ENCODE measurements at places on chromosomes 6 and 20.

DNA sequence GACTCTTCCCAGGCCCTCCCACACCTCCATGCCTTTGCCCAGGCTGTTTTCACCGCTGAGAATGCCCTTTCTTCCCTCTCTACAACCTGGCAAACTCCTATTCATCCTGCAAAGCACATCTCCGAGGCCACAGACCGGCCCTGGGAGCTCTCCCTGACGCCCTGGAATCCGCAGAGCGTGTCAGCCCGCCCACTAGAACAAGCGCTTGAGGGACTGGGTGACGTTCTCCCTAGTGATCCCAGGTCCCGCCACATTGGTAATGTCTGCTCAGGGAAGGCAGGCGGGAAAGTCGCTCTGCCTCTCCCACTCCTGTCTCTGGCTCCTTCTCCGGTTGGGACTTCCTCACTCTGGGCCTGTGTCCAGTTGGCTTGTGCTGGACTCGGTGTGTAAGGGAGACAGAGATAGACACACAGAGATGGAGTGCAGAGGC is 61.6 kb downstream of the SRC start:
- no peak for DNase-seq

DNA sequence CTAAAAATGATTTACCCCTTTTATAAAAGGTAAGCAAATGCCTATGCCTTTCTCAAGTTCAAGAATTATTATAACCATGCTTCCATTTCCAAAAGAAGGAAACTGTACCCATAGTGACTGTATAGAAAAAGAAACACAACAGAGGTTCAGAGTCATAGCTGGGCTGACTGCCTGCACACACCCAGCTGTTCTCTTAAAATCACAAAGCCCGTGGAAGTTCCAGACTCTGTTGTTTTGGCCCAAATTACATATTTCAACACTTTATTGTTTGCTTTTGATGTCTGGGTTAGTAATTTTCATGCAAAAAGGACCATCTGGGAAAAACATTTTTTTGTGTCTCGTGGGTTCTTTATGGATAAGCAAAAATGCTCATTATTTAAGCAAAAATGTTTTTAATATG is 99.2 kb downstream of the LCA5 start:
- no peak for DNase-seq

- no peak for DNase-seq
Observed at GRCh38 chr6:11921751-11922150, 90.4 kb upstream of the HIVEP1 start.

DNA sequence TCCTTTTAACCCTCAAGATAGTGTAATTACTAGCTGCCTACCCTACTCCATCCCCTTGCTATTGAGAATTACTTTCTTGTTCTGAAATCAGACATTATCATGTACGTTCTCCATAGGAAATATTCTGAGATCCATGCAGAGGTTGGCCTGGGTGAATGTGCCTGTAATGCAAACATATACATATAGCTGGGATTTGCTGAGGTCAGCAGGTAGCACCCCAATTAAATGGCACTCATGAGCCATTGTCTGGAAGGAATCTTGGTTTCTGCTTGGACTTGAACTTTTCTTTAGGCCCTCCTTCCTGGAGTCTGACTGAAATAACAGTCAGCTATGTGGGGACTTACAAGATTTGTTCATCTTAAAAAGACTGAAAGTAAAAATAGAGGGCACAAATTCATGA is 3.7 kb downstream of the HLA-DQB2 start:
- DNase-seq: no peak

- no peak for DNase-seq
Observed at GRCh38 chr6:111588366-111588765, 17.3 kb downstream of the TRAF3IP2 start.

DNA sequence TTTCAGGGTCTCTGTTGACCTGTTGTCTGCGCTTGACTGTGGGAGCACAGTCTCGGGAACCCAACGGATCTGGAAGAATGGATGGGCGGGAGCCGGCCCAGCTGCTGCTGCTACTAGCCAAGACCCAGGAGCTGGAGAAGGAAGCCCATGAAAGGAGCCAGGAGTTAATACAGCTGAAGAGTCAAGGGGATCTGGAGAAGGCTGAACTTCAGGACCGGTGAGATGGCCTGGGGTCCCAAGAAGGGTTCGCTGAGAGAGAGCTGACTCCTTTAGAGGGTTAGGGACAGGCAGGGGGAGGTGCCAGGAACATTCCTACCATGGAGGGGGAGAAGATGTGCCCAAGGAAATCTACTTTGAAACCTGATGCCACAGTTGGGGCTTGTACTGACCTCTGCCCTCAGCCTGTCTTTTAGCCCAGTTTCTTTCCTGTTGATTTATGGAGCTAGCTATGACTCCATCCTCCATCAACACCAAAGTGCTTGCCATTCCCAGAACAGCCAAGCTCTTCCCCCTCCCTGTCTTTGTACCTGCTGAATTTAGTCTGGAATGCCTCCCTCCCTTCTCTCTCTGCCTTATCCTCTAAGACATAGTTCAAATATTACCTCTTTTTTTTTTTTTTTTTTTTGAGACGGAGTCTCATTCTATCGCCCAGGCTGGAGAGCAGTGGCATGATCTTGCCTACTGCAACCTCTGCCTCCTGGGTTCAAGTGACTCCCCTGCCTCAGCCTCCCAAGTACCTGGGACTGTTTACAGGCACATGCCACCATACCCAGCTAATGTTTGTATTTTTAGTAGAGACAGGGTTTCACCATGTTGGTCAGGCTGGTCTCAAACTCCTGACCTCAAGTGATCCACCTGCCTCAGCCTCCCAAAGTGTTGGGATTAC is 12.2 kb downstream of the CEP250 start:
- no peak for DNase-seq

DNA sequence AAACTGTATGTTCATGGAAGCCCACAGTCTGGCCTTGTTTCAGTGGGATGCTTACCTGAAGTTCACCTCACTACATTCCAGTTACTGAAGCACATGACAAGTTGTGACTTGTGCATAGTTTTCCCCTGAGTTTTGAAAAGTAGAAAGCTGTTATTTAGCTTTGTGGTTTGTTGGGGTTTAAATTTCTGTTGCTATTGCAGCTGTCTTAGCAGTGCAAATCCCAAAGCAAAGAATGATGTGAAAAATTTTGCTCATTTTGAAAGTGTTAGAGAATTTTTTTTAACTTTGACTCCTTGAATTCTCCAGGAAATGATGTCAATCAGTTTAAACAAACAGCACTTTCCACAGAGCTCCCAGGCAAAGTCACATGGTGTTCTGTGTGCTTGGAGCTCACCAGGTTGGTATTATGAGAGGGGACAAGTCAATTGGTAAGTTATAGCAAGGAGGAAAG is 268.4 kb downstream of the ADGRG6 start:
- DNase-seq: no peak

- no peak for DNase-seq
Observed at GRCh38 chr20:13671916-13672378, 33.2 kb upstream of the TASP1 start.

DNA sequence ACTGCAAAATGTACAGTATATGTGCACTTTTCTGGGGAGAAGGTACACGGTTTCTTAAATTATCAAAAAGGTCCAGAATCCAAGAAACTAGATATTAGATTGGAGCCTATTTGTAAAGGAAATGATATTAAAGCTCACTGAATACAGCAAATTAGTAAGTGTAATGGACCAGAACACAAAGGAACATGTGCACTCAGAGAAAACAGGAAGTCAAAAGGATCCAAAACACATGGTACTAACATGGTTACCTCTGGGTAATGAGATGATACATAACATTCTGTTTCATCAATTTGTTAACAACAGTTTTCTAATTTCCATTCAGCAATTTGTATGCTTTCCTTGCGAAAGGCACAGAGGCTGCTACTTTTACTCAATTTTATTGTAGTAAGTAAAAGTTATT is 18.7 kb downstream of the ZNF322 start:
- no peak for DNase-seq

- no peak for DNase-seq
Observed at GRCh38 chr6:29294499-29294914, 7.0 kb upstream of the OR14J1 start.

DNA sequence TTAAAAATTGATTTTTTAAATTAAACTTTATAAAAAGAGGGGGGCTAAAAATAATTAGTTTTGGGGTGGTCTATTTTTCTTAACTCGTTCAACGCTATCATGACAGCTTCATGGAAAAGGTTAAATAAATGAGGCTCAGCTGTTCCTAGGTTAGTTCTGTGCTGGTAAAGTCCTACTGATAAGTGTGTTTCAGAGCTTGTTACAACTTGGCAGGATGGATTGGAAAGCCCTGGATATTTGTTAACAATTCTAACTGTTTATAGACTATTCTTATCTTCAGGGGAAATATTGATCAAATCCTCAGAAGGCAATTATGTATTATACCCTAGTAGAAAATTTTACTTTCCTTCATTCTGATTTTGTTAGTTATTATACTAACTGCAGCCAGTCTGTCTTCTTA is 50.4 kb downstream of the IL22RA2 start:
- DNase-seq: no peak

- no peak for DNase-seq
Observed at GRCh38 chr20:31494131-31494530, 19.0 kb downstream of the REM1 start.

GRCh38 chr6:157648561-157648960 is 174.5 kb upstream of the SNX9 start:
- DNase-seq: no peak

DNA sequence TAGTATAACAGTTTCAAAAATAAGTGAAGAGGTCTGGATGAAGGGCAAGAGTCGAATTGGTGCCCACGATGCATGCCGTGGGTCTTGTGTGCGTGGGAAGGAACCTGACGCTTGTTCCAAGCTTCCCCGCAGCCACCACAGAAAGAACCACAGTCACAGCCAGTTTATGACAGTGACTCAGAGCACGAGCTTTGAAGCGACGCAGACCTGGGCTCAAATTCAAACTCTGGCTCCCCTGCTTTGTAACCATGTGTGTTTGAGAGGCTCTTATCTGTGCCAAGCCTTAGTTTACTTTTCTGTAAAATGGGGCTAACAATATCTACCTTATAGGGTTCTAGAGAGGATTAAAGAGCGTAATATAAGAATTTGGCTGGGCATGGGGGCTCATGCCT is 65.5 kb downstream of the SYNJ2 start:
- peak; percentile 38 for DNase-seq

DNA sequence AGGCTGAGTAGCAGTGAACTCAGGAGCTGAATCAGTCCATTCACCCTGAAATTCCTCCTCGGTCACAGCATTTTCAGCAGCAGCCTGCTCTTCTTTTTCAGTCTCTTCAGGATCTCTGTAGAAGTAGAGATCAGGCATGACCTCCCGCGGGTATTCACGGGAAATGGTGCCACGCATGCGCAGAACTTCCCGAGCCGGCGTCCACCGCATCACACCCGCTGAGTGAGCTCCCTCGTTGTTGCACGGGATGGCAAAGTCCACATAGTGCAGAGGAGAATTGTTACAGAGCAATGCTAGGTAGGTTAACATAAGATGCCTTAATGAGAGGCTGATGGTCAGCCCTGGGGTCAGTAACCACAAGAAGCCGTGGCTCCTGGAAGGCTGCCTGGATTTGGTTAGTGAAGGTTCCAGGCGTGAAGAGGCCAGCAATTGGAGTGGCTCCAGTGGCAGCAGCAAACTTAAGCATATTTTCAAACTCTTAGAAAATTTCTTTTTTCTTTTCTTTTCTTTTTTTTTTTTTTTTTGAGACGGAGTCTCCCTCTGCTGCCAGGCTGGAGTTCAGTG is 113.5 kb upstream of the HDAC2 start:
- no peak for DNase-seq

GRCh38 chr6:56713254-56713672 is 70.6 kb upstream of the DST start:
- no peak for DNase-seq

DNA sequence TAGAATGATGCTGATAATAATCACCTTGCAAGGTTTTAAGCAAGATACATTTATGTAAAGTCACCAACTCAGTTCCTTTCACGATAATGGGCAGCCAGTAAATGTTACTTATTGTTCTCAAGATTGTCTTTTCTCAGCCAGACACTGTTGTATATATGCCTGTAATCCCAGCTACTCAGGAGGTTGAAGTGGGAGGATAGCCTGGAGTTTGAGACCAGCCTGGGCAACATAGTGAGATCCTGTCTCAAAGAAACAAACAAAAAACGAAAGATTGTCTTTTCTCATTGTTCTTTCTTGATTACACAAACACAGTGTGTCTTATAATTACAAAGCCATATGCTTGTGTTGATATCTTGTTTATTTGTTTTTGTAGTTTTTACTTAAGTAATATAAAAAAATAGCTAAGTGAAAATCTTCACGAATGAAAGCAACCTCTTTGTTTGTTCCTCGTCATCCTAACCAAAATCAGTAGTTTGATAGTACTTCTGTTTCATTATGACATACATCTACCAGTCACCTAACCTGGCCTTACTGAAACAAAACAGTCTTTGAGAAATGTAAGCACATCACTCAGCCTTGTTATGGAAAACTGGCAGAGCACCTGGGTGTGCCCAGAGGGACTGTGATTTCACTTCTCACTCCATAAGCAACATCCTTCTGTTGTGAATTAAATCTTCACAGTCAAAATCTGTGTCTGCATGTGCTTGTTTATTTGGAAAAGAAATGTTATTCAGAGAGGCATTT is 436.2 kb upstream of the SOX4 start:
- DNase-seq: no peak

GRCh38 chr6:48048451-48049146 is 62.4 kb downstream of the PTCHD4 start:
- no peak for DNase-seq

- DNase-seq: no peak
Observed at GRCh38 chr6:137305691-137306090, 86.5 kb upstream of the IFNGR1 start.

- no peak for DNase-seq
Observed at GRCh38 chr20:4154958-4155411, 139.6 kb upstream of the RNF24 start.

DNA sequence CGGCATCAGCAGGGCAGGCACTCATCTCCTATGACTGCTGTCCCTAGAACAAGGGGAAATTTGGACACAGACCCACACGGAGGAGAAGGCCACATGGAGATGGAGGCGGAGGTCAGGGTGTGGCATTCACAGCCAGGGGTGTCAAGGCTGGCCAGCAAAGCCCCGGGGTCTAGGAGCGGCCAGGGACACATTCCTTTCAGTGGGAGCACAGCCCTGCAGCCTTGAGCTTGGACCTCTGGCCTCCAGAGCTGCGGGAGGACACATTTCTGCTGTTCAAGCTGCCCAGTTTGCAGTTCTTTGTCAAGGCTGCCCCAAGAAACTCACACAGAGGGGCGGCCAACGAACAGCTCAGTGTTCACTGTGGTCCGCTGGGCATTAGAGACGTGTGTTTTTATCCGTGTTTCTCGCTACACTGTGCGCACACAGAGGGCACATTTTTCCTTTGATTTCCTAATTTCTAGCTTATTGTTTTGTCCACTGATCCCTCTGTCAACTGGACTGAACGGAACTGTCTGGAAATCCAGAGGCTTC is 93.4 kb upstream of the MPC1 start:
- DNase-seq: no peak

DNA sequence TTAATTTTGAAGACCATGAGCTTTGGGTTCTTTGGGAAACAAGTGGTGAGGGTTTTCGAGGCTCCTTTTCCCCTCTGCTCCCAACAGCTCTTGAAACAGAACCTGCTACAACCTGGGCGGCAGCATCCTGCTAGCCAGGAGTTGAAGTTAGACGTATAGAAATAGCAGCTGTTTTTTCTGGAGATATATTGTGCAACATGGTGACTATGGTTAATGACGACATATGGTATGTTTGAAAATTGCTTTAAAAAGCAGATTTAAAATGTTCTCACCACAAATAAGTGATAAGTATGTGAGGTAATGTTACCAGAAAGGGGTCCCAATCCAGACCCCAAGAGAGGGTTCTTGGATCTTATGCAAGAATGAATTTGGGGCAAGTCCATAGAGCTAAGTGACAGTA is 138.9 kb downstream of the PDE7B start:
- no peak for DNase-seq

GRCh38 chr20:50680105-50680960 is 11.0 kb downstream of the RIPOR3 start:
- DNase-seq: no peak

GRCh38 chr20:2708665-2709064 is 16.1 kb downstream of the EBF4 start:
- no peak for DNase-seq
